ENCODE measurements at places on chromosomes 1 and 21. TPM values are rescaled to one million over a fixed set of nuclear protein-coding genes. Genes with fewer than 3 reads are reported as not detected.

Gene TMEM52
- 5.4 TPM for total RNA-seq

Gene MYBPH
- not detected for total RNA-seq

Gene IVL
- total RNA-seq, result not detected

Gene KANK4
- not detected for total RNA-seq

Gene OR2W3
- total RNA-seq, result 1.8 TPM

Gene CAMK1G
- total RNA-seq, result 2.0 TPM

Gene ATP1A4
- total RNA-seq, result not detected
